Thoracic aorta (tissue), 2 donors: ENCODE measurements at places on chromosomes 6 and 20. TPM values are rescaled to one million over a fixed set of nuclear protein-coding genes. Genes with fewer than 3 reads are reported as not detected.
A peak's percentile ranks its signal among the peaks of the same experiment; 100 is the strongest.

DNA sequence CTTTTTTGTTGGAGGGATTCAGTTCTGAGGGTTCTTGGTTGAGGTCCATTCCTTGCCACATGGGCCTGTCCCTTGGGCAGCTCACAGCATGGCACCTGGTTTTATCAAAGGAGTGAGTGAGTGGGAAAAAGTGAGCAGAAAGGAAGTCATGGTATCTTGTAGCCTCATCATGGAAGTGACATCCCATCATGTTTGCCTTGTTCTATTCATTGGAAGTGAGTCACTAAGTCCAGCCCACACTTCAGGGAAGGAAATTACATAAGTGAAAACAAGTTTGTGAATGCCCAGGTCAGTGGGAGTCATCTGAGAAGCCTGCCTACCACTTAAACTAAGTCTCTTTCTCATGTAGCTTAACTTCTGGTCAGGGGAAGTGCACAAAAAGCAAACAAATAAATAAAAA lies 32.8 kb upstream of the ZNFX1 start:
- DNase-seq: no peak
- H3K4me3 ChIP-seq: no peak overlapping the region

DNA sequence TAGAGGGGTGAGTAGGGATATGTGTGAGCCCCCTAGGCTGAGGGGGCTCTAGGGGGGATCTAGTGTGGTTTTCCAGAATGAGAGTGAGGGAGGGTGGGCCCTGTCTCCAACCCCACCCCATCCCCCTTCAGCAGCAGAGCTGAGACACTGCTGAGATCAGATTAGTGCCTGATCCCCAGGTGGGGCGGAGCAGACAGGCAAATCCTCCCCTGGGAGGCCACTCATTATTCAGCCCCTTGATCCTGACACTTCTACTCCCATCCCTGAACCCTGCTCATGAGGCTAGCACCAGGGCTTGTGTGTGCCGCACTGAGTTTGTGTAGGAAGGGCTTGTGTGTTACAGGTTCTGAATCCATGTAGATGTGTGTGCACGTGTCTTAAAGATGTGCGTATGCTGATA lies 42.5 kb downstream of the SPDEF start:
- DNase-seq: no peak
- H3K4me3 ChIP-seq: no peak overlapping the region
- no peaks in the 10 kb centered on the region for H3K27me3 ChIP-seq

GRCh38 chr6:152241013-152241766 lies 396.0 kb downstream of the SYNE1 start:
- DNase-seq: no peak
- H3K36me3 ChIP-seq: peaks cover 23% of the 10 kb centered on the region
- no peak overlapping the region for H3K4me3 ChIP-seq

DNA sequence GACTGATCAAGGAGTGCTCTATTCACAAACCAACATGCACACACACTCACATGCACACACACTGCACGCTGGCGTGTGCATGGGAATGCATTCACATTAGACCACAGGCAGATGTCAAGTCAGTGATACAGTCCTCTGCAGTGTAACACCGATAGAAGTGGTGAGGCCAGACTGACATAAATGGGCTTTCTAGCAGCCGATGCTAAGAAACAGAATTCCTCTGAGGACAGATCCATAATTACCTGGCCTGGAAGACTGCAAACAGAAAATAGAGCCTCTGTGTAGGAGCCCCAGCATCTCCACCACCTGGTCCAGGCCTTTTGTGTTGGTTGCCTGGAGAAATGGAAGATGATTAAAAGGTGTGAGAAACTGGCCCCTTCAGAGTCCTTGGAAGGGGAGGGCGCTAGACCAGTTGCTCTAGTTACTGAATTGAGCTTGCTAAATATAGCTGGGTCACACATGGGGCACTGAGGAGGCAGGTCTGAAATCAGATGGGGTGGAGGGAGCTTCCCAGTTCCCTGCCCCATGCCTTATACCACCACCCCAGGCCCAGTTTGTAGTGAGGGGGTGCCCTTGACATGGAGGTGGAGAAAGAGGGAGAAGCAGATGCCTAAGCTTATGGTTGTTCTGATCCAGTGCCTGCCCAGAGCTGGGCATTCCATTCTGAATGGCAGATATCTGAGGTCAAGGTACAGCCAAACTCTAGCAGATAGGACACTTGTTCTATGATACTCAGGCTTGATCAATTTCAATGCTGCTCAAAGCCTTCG lies 233.8 kb downstream of the LRFN2 start:
- H3K27me3 ChIP-seq: no peaks in the 10 kb centered on the region
- no peak overlapping the region for H3K27ac ChIP-seq
- no peaks in the 10 kb centered on the region for H3K36me3 ChIP-seq

DNA sequence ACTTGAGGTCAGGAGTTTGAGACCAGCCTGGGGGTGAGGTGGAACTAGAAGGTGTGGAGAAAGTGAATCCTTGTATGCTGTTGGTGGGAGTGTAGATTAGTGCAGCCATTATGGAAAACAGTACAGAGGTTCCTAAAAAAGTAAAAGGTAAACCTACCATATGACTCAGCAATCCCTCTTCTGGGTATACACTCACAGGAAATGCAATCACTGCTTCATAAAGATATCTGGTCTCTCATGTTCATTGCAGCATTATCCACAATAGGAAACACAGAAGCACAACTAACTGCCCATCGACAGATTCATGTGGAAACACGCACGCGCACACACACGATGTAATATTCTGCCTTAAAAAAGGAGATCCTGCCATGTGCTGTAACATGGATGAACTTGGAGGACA lies 66.7 kb downstream of the CDC5L start:
- no peak overlapping the region for H3K27ac ChIP-seq
- no peaks in the 10 kb centered on the region for H3K27me3 ChIP-seq
- H3K4me1 ChIP-seq: peaks cover 4% of the 10 kb centered on the region
- H3K36me3 ChIP-seq: no peaks in the 10 kb centered on the region

The UBE2J1 gene
- total RNA-seq: 58.5 TPM

DNA sequence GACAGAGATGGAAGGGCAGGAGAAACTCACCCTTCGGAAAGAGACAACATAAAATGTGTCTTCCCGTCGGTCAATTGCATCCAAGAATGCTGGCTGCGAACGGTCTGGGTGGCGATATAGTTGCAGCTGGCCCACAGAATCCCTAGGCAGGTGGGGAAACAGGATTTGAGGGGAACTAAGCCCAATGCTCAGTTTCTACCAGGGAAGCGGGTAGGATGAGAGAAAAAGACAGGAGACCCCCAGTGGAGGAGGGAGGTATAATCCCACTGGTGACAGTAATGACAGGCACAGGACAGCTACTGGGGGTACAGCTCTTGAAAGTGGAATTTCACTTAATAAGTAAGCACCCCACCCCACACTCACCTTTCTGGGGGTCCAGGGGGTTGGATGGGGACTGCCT lies 7.5 kb upstream of the TNXB start:
- peaks cover 51% of the 10 kb centered on the region for H3K36me3 ChIP-seq
- H3K4me3 ChIP-seq: no peak overlapping the region
- no peaks in the 10 kb centered on the region for H3K27me3 ChIP-seq
- no peak overlapping the region for H3K27ac ChIP-seq

DNA sequence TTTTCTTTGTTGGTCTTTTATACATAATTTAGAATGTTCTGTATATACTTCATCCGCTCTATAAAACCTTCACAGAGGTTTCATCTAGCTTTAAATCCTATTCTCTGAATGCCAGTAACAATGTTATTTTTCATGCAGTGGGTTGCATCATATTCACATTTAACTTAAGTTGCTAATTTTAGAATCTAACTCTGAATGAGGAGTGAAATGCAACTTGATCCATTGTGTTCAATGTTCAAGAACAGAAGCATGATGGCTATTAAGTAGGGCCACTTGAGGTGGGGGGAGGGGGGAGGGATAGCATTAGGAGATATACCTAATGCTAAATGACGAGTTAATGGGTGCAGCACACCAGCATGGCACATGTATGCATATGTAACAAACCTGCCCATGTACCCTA lies 224.5 kb downstream of the NKAIN2 start:
- no peaks in the 10 kb centered on the region for H3K4me1 ChIP-seq
- H3K4me3 ChIP-seq: no peak overlapping the region
- no peak for DNase-seq
- no peak overlapping the region for H3K27ac ChIP-seq

GRCh38 chr20:47466704-47467459 lies 34.8 kb upstream of the NCOA3 start:
- H3K27me3 ChIP-seq: no peaks in the 10 kb centered on the region
- DNase-seq: no peak
- H3K4me1 ChIP-seq: peaks cover 31% of the 10 kb centered on the region
- peak overlapping the region; percentile 9 for H3K27ac ChIP-seq
- no peak overlapping the region for H3K4me3 ChIP-seq
- no peaks in the 10 kb centered on the region for H3K36me3 ChIP-seq

DNA sequence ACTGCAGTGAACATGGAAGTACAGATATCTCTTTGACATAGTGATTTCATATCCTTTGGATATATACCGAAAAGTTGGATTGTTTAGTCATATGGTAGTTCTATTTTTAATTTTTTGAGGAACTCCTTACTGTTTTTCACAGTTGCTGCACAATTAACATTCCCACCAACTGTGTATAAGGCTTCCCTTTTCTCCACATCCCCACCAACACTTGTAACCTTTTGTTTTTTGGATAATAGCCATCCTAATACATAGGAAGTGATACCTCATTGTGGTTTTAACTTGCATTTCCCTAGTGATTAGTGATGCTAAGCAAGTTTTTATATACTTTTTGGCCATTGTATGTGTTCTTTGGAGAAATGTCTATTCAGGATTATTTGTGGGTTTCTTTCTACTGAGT lies 45.1 kb upstream of the TENT5A start:
- no peaks in the 10 kb centered on the region for H3K27me3 ChIP-seq
- DNase-seq: no peak
- no peak overlapping the region for H3K27ac ChIP-seq
- H3K4me1 ChIP-seq: peaks cover 9% of the 10 kb centered on the region
- H3K36me3 ChIP-seq: no peaks in the 10 kb centered on the region
- H3K4me3 ChIP-seq: no peak overlapping the region

DNA sequence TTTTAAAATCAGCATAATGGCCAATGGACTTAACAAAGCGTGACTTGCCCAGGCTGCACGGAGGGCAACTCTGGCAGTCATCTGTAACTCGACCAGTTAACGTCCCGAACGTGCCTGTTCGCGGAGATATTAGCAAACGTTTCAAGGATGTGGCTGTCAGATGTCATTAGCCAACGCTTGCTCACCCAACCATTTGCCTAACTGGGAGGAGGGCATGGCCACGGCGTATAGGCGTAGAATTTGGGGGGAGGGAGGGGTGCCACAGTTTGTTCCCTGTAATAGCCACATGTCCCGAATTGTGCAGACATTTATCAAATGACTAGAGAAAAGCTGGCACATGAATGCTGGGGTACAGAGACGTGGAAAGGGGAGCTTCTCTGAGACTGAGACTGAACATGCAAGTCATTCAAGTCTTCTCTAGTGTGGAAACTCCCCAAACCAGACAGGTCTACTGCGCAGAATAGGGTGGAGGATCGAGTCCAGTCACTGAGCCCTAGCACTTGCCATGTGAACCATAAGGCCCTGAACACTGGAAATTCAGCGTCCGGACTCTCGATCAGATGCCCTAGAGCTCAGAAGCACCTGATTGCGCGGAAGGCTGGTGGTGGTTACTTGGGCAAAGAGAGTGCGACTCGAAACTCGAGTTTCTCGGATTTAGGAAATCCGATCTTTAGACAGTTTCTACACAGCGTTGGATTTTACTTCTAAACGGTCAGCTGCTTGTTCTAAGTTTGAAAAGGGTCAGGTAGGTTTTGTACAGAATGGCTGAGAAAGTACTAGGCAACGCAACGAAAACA lies 32.6 kb downstream of the TFAP2B start:
- DNase-seq: no peak
- H3K4me3 ChIP-seq: no peak overlapping the region
- H3K4me1 ChIP-seq: no peaks in the 10 kb centered on the region
- H3K27ac ChIP-seq: no peak overlapping the region
